ENCODE measurements at places on chromosomes 3 and 15.

GRCh38 chr3:182913889-182914288 is 66.4 kb downstream of the DCUN1D1 start:
- DNase-seq: no peak

- no peak for DNase-seq
Observed at GRCh38 chr3:194983620-194984019, 287.3 kb downstream of the XXYLT1 start.

DNA sequence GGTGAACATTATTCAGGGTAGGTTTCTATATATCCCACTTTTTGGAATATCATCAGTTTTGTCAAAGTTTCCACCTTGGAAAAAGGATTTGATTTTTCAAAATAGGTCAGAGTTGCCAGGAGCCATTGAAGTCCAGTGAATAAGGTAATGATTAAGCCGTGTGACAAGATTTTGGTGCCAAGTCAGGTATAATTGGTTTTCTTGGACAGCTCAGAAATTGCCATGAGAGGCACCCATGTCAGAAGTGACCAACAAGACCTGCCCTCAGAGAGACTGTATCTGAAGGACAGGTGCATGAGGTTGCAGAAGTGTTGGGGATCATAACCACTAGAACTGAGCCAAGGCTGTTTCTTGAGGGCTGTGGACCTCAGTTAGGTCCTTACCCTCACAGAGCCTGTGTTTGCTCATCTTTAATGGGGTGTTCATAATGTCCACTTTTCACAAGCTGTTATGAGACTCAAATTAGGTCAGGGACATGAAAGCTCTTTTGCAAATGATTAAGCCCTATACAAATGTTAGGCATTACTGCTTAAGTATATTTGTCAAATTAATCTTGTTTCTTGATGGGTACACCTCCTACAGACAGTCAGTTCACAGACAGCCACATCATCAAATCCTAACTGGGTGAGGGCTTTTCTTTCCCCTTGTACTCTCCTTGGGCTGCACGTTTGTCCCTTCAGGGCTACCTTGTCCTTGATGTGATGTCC is 32.3 kb downstream of the CASR start:
- DNase-seq: no peak

GRCh38 chr3:17258823-17259436 is 374.2 kb downstream of the PLCL2 start:
- no peak for DNase-seq

- DNase-seq: peak; percentile 19
Observed at GRCh38 chr3:142993958-142994442, 7.4 kb upstream of the U2SURP start.

DNA sequence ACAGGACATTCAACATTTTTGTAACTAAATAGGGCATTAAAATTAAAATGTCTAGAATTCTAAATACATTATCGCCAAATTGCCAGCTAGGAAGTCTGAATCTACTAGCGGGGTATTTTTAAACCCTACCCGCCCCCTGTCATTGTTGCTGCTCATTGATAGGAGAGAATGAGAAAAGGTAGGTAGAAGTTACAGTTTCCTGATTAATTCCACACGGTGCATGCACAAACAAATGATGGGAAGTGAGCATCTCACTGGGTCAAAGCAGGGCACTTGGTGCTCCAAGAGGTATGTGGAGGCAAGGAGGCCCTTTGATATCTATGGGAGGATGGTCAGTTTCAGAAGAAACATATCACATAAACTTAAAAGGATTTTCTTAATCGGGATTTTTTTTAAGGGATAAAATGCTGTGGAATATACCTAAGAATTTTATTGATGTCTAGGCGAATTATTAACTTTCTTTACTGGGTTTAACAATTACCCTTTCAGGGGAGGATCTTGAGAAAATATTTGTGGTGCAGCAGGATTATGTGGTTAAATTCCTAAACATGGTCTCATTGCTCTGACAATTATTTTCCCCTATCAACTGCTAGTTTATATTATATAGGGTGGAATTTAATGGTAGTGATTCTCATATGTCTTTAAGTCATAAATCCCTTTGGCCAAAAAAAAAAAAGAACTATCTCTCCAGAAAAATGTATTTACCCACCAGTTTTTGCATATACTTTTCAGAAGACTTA is 236.0 kb upstream of the GOLGA6L4 start:
- no peak for DNase-seq

GRCh38 chr15:63984331-63984730 is 62.0 kb downstream of the DAPK2 start:
- no peak for DNase-seq

- DNase-seq: no peak
Observed at GRCh38 chr3:80227216-80227615, 459.4 kb upstream of the ROBO1 start.

Data from activated CD8-positive, alpha-beta memory T cell treated with anti-CD3 and anti-CD28 coated beads for 4 hours (primary cell).